ENCODE measurements at places on chromosomes 4 and X. TPM values are rescaled to one million over a fixed set of nuclear protein-coding genes. Genes with fewer than 3 reads are reported as not detected.

RAB9B gene
- 3.7 TPM for total RNA-seq

PFKFB1 gene
- total RNA-seq = 0.77 TPM

ETDB gene
- not detected for total RNA-seq

ASMT gene
- total RNA-seq = 0.44 TPM

SPP1 gene
- total RNA-seq = 14.2 TPM

FGF16 gene
- not detected for total RNA-seq

TMPRSS11B gene
- not detected for total RNA-seq

IL15 gene
- not detected for total RNA-seq

CFAP47 gene
- total RNA-seq = 0.75 TPM

NXF2B gene
- not detected for total RNA-seq

TBC1D8B gene
- total RNA-seq = 1.1 TPM

RBPJ gene
- 76.4 TPM for total RNA-seq

ARL9 gene
- 1.3 TPM for total RNA-seq

PITX2 gene
- 0.77 TPM for total RNA-seq

SLC38A5 gene
- total RNA-seq = 8.8 TPM

TCEAL7 gene
- 18.9 TPM for total RNA-seq

ARHGAP4 gene
- total RNA-seq = 10.2 TPM

CTSO gene
- 1.7 TPM for total RNA-seq

EFHC2 gene
- total RNA-seq = 1.2 TPM

DTHD1 gene
- not detected for total RNA-seq

NPNT gene
- not detected for total RNA-seq

RPS3A gene
- total RNA-seq = 2,466 TPM

TRPC5OS gene
- total RNA-seq = not detected

PLK4 gene
- 49.6 TPM for total RNA-seq

Measured in neural crest cell (in vitro differentiated cells).